ENCODE measurements at places on chromosomes 11 and 22. TPM values are rescaled to one million over a fixed set of nuclear protein-coding genes. Genes with fewer than 3 reads are reported as not detected.

The THYN1 gene
- 17.8 TPM for total RNA-seq

The APOBEC3C gene
- 26.3 TPM for total RNA-seq

The TENM4 gene
- 0.01 TPM for total RNA-seq

The SELENOM gene
- 73.4 TPM for total RNA-seq

The C11orf42 gene
- total RNA-seq, result not detected

The UBQLN3 gene
- not detected for total RNA-seq

The CABP4 gene
- not detected for total RNA-seq

The MRPL23 gene
- total RNA-seq, result 144 TPM

The POU2AF1 gene
- total RNA-seq, result not detected

The UPB1 gene
- total RNA-seq, result not detected

The SOX10 gene
- total RNA-seq, result not detected

The C11orf52 gene
- not detected for total RNA-seq

The C11orf87 gene
- total RNA-seq, result 0.07 TPM

The KRTAP5-2 gene
- total RNA-seq, result not detected

The CELSR1 gene
- total RNA-seq, result 27.9 TPM

The DEFB131B gene
- not detected for total RNA-seq

The MUC6 gene
- total RNA-seq, result not detected

The TMEM126A gene
- 54.7 TPM for total RNA-seq

The MYBPC3 gene
- total RNA-seq, result 0.05 TPM

The TYR gene
- total RNA-seq, result not detected

The KDM4D gene
- 0.48 TPM for total RNA-seq

The C11orf21 gene
- total RNA-seq, result not detected

The PACS1 gene
- total RNA-seq, result 68.0 TPM

The CRYBA4 gene
- total RNA-seq, result not detected

The NFAM1 gene
- not detected for total RNA-seq
